ENCODE measurements at places on chromosomes 5 and 9.

DNA sequence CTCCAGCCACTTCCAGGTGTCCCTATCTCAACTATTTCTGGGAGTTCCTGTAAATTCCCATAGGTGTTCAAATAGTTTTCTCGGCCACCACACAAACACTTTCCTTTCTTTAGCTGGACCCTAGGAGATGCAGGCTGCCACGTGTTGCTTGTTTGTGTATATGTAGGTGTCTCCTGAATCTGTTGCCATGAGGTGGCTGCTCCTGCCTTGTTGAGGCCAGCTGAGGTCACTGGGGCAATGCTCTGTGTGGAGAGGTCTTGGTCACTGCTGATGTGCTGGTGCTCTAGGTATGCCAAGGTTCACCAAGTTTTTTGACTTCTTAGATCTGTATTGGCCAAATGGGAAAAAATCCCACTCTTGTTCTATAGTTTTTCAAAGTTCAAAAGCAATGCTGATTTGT is 132.5 kb upstream of the CHD1 start:
- DNase-seq: no peak

DNA sequence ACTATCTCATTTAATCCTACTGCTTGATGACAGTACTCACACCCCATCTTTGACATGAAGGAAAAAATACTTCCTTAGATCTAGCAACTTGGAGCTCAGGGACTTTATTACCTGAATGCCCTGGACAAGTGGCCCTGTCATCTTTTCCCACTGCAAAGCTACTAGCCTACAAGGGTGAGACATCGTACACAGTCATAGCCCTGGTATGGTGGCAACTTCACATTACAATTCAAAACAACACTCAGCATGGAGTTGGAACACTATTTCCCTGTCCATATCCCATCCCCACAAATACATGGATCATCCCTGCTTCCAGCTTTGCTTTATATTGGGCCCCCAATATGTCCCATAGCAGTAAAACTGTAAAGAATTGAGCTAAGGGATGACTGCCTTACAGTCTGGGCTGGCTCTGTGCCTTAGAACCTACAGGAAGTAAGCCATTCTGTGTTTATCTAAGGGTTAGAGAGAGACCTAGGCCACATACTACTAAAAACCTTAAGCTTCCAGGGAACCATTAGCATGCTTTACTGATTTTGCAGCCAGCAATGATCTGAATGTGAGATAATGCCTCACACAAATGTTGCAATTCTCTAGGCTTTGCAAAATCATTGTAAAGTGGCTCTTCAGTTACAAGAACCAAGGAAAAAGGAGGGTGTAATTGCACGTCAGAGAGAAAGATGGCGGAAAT is 55.9 kb downstream of the OTULIN start:
- no peak for DNase-seq

GRCh38 chr5:136484808-136485325 is 119.5 kb upstream of the TRPC7 start:
- no peak for DNase-seq

DNA sequence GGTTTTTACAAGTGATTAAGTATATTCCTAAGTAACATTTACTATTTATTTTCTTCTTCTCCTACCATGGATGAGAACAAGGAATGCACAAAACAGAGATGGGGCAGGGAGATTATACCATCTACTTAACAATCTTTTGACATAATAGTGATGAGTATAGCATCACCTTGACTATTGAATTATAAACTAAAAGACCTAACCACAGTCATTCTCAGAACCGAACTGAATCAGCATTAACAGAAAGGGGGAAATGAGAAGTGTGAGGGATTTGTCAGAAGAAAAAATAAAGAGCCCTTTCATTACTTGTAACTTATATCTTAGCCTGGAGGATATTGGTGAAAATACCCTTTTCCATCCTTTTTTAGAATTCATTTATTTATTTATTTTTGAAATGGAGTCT is 21.9 kb downstream of the OR2Y1 start:
- DNase-seq: no peak

- DNase-seq: no peak
Observed at GRCh38 chr9:98099898-98100297, 19.1 kb downstream of the TRIM14 start.

DNA sequence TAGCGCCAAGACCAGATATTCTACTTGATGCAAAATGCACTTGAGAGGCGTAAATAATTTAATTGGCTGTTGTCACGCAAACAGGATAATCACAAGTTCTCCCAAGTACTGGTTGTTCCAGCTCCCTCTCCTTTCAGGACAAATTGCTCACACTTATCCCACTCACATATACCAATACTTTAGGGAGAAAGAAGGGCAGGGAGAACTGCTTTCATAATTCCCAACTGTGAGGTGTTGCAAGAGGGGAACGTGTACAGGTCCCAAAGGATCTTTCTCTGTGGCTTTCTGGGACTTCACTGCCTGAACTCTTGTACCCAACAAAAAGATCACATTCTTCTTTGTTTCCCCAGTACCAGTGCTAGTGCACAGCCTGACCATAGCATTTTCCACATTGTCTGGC is 21.5 kb upstream of the TGFBI start:
- no peak for DNase-seq

- DNase-seq: no peak
Observed at GRCh38 chr9:74948937-74949336, 3.8 kb downstream of the C9orf40 start.

DNA sequence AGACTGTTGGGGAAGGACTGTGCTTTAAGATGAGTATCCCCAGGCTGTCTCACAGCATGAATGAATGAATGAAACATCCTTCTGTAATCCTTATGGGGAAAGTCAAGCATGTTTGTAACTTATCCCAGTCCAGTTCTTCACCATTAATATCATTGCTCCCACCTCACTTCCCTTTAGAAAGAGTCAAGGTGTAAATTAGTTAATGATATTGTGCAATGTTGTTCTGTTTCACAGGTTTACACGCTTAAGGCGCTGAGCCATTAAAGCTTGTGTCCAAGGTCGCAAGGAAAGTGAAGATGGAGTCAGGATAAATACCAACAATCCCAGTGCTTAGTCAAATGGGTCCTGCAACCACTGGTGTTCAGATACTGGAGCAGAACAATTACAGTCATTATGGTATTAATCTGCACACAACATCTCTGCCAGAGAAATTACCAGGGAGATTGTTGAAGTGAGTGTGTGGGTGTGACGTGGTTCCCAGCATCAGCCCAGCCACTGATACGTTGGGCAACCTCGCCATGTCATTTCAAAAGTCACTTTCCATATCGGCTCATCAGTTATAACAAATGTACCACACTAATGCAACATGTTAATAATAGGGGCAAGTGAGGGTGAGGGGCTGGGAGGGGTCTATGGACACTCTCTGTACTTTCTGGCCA is 1.5 kb upstream of the MYO10 start:
- DNase-seq: no peak

DNA sequence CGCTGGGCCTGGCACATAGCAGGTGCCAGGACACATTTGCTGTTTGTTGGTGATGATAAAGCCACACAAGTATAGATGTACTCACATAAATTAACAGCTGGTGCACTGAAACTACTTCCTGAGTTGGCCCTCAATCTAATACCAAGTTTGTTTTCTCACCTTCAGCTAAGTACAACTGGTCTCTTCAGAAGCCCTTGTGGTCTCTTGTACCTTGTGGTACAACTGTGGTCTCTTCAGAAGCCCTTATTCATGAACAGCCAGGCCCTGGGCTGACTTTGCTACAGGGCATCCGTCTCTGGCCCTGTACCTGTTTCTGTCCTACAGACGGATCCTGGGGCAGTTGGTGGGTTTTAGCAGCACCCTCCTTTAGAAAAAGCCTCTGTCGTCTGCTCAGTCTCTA is 81.5 kb downstream of the DAB2IP start:
- no peak for DNase-seq

GRCh38 chr9:73059247-73059646 is 92.4 kb upstream of the ANXA1 start:
- no peak for DNase-seq
